ENCODE measurements at places on chromosomes 7 and 10.

GRCh38 chr7:150855046-150855445, 2.7 kb downstream of the AOC1 start:
- DNase-seq, result no peak

GRCh38 chr10:125843603-125844329, 20.4 kb downstream of the BCCIP start:
- DNase-seq, result no peak

GRCh38 chr7:50336894-50337703, 32.6 kb downstream of the IKZF1 start:
- DNase-seq, result no peak

GRCh38 chr10:58225654-58226053, 42.0 kb downstream of the IPMK start:
- no peak for DNase-seq

DNA sequence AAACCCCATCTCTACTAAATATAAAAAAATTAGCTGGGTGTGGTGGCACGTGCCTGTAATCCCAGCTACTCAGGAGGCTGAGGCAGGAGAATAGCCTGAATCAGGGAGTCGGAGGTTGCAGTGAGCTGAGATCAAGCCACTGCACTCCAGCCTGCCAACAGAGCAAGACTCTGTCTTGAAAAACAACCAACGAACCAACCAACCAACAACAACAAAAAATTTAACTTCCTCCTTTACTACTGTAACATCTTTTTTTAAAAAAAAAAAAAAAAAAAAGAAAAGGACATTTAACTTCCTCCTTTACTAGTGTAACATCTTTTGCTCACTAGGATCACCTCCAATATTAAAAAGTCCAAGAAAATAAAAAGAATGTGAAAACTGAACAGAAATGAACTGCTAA, 92.3 kb upstream of the TMEM168 start:
- DNase-seq, result no peak

- no peak for DNase-seq
Measured at GRCh38 chr10:30857803-30858202, 173.9 kb downstream of the ZNF438 start.

Data from stimulated activated CD8-positive, alpha-beta memory T cell treated with anti-CD3 and anti-CD28 coated beads, Interleukin-7, amount 100 ng/mL, for 1 hour (primary cell).